Hematopoietic multipotent progenitor cell treated with erythropoietin and hydrocortisone succinate and interleukin-3 and kit ligand, for 15 days (in vitro differentiated cells): ENCODE measurements at places on chromosomes 4 and X.

GRCh38 chr4:57219431-57219830 lies 109.2 kb upstream of the IGFBP7 start:
- DNase-seq: no peak

GRCh38 chr4:157775971-157776370 lies 396.9 kb downstream of the GASK1B start:
- no peak for DNase-seq

GRCh38 chr4:101191302-101192098 lies 155.8 kb downstream of the PPP3CA start:
- no peak for DNase-seq

DNA sequence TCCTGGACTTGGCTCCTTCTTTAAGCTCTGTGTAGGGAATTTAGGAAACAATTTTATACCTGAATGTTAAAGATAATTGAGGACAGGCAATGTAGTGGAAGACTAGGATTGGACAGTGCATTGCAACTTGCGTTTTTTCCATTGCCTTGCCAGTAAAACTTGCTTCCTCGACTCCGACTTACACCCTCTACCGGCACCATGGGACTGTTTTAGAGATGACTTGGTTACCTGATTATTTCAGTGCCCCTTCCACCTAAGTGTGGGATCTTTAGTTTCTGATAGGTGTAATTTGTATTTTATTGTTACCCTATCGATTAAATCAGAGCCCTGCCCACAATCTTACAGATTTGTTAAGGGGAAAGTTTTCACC lies 1.2 kb downstream of the PRPS1 start:
- no peak for DNase-seq

- no peak for DNase-seq
Measured at GRCh38 chrX:31929366-31929765, 857.5 kb upstream of the FTHL17 start.

GRCh38 chrX:71629467-71629866 lies 11.2 kb upstream of the CXCR3 start:
- no peak for DNase-seq

DNA sequence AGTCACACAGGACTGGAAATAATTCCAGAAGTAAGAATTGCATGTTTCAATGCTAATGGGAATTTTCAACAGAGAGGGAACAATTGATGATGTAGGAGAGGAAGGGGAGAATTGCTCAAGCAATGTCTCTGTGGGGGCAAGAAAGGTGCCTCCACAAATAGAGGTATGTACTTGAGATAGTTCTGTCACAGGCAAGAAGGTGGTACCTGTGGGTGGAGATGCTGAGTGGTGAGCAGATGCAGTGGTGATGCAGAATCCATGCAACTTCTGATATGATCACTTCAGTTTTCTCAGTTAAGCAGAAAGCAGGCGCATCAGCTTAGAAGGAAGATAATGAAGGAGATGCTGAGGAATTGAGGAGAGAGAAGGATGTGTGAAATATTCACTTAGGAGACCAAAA lies 55.1 kb upstream of the SEC24B start:
- no peak for DNase-seq

- no peak for DNase-seq
Measured at GRCh38 chr4:85534120-85534519, 59.2 kb downstream of the ARHGAP24 start.

DNA sequence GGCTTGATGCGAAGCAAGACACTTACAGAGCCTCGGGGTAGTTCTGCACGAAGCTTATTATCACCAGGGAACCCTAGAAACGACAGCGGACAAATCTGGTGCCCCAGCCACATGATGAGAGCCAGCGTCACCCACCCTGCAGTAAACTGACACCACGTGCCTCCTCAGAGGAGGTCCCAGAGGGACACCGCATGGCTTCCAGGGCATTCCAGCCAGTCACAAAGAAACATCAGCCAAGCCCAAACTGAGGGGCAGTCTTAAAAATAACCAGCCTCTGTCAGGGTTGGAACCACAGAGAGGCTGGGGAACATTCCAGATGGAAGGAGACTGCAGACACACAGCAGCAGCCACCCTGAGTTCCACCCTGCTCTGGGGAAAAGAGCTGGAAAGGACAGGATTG lies 36.6 kb upstream of the HGFAC start:
- DNase-seq: no peak

DNA sequence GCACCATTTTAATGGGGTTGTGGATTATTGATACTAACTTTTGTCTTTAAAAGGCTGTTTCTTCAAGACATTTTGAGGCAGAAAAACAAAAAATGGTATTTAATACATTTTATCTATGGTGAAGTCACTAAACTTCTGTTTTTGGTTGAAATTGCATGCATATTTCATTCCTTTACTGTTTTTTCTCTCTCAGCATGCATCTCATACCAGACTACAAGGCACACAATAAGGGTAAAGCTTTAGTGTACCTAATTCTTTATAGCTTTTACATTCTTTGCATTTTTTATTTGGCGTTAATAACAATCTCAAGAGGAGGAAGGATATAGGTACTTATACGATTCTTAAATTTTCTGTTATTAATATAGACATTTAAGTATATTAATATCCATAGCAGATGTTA lies 151.0 kb upstream of the DKK2 start:
- no peak for DNase-seq

DNA sequence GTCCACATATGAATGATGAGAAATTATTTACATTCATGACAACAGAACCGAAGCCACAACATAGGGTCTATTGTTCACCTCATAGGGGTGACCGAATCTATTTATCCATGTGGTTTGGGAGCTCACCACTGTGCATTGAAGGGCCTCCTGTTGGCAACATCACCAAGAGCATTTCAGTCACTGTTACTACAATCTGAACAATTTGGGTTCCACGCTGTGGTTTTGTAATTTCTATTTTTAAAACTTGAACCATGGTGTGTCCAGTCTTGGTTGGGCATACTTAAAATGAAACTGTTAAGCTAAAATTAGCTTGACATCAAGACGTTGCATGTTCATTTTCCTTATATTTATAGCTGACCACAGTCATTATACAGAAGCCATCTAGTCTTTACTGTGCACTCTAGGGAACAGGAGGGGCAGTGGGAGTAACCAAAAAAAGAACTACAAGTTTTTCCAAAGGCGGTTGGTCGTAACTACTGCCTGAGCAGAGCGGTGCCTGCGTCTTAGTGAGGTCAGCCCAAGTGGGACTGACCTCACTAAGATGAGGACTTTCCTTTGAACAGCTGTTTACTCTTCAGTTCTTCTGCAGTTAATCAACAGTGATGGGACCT lies 192.1 kb downstream of the SPRY1 start:
- DNase-seq: no peak

GRCh38 chrX:140091125-140091886 lies 126.0 kb upstream of the CXorf66 start:
- no peak for DNase-seq

GRCh38 chr4:123037804-123038203 lies 115.4 kb upstream of the NUDT6 start:
- no peak for DNase-seq

- DNase-seq: no peak
Measured at GRCh38 chr4:74005528-74005927, 7.1 kb upstream of the CXCL5 start.

GRCh38 chr4:27096142-27096824 lies 235.6 kb downstream of the STIM2 start:
- no peak for DNase-seq

DNA sequence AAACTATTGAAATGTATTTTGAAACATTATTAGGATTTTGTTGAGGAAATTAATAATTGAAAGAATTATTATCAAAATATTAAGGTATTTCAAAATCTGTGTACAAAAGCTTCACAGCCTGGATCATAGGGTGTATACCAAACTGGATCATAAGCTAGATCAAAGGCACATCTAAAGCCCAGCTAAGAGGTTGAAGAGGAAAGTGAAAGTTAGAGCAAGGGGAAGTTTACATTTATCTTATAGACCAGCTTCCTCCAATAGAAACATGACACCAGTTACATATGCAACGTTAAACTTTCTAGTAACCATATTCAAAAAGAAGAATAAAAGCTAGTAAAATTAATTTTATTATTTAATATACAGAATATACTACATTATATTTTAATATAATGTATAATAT lies 227.2 kb upstream of the BMP3 start:
- no peak for DNase-seq

- no peak for DNase-seq
Measured at GRCh38 chrX:16517039-16517605, 132.8 kb upstream of the S100G start.

DNA sequence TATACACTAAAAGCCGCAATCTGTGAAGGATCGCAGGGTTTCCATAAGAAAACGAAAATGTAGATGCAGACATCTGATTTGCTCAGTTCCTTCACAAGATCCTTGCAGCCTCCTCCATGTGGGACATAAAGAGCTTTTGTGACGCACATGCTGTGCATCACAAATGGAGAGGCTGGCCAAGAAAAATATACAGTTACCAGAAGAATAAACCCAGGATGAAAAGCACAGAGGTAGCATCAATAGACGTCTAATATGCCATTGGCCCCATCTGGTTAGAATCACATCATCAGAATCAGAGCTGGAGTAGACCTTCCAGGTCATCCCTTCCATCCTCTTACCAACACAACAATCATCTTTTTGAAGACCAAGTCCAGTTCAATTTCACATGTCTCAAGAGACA lies 517.4 kb downstream of the RAB28 start:
- DNase-seq: no peak

- no peak for DNase-seq
Measured at GRCh38 chr4:153261461-153261860, 57.2 kb downstream of the TRIM2 start.

DNA sequence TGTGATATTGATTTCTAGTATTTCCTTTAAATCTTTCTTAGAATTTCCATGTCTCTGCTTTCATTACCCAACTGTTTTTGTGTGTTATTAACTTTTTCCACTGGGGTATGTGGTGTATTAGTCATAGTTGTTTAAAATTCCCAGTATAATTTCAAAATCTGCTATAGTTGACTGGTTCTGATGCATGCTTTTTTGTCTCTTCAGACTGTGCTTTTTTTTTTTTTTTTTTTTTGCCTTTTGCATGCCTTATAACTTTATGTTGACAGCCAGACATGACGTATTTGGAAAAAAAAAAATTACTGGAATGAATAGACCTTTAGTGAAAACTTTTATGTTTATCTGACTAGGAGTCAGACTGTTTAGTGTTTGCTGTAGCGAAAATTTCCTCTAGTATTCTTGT lies 580.4 kb downstream of the ANKRD50 start:
- DNase-seq: no peak
